ENCODE measurements at places on chromosomes 11 and 22.

- DNase-seq: no peak
Measured at GRCh38 chr11:134480136-134480712, 68.2 kb upstream of the B3GAT1 start.

GRCh38 chr22:37069319-37069718 is 17.8 kb downstream of the KCTD17 start:
- DNase-seq: no peak

DNA sequence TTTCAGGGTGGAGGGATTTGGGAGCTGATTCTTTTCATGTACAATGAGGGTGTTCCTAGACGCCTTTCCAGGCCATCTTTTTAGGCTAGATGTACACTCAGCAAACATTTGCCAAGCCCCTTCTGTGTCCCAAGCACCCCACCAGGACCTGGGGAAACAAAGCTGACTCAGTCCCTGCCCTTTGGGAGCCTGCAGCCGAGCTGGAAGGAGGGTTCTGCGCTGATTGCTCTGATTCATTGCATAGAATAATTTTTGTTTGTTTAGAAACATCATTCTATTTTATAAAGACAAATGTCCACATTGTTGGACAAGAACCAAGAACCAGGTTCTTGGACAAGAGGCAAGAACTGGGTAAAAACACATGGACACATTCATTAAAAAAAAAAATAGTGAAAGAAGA is 16.7 kb downstream of the TP53AIP1 start:
- DNase-seq: no peak

GRCh38 chr11:116515664-116516184 is 257.1 kb downstream of the BUD13 start:
- DNase-seq: peak; percentile 16

- no peak for DNase-seq
Measured at GRCh38 chr11:46047520-46047919, 73.7 kb downstream of the PHF21A start.

GRCh38 chr11:2883979-2884815 is 1.4 kb downstream of the CDKN1C start:
- no peak for DNase-seq

- no peak for DNase-seq
Measured at GRCh38 chr22:50251477-50252081, 514 bp upstream of the HDAC10 start.

DNA sequence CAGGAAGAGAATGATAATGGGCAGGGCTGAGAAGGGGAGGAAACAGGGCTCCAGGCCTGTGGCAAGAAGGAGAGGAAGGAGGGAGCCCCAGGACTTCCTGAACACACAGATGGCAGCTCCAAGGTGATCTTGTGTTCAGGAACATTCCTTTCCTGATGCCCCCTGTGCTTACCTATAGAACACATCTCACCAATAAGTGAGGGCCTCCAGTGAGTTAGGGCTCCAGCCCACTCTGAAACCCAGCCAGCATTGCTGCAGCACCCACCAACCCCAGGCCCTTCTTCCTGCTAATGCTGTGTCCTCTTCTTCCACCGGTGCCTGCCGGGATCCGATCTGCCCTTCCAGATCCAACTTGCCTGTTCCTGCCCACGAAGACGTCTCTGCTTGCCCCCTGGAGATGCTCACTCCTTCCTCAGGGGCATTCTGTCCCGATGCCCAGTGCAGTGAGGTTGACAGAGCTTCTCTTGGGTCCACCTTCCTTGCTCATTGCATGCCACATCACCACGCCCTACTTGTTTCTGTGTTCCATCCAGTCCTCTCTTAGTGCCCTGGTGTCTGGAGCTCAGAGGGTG is 17.4 kb downstream of the ANKK1 start:
- no peak for DNase-seq

GRCh38 chr11:83006877-83007330 is 64.8 kb downstream of the RAB30 start:
- no peak for DNase-seq

DNA sequence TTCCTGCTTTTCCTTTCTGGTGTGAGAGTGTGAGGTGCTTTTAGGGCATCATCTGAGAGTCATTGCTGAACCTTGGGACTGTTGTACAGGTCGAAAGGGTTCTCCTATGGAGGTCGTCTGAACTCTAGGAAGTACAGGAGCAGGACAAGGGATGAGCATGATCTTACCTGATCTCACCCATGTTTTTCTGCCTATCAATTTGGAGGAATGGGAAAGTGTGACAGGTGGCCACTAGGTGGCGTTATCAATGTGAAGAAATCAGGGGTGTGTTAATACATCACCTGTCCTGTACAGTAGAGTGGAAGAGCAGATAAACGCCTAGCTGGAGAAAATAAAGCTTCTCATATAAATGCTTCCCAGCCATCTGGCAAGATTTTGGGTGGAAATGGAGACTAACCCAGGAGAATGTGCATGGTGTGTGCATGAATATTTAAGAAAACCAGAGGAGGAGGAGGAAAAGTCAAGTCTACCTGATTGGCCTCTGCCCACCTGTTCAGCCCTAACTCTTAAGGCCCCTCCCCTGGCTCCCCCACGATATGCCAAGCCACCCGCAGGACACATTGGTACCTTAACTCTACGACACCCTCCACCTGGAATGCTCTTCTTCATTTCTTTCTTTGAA is 72.0 kb upstream of the NARS2 start:
- peak; percentile 73 for DNase-seq

GRCh38 chr22:36469094-36469710 is 12.2 kb downstream of the TXN2 start:
- DNase-seq: no peak

DNA sequence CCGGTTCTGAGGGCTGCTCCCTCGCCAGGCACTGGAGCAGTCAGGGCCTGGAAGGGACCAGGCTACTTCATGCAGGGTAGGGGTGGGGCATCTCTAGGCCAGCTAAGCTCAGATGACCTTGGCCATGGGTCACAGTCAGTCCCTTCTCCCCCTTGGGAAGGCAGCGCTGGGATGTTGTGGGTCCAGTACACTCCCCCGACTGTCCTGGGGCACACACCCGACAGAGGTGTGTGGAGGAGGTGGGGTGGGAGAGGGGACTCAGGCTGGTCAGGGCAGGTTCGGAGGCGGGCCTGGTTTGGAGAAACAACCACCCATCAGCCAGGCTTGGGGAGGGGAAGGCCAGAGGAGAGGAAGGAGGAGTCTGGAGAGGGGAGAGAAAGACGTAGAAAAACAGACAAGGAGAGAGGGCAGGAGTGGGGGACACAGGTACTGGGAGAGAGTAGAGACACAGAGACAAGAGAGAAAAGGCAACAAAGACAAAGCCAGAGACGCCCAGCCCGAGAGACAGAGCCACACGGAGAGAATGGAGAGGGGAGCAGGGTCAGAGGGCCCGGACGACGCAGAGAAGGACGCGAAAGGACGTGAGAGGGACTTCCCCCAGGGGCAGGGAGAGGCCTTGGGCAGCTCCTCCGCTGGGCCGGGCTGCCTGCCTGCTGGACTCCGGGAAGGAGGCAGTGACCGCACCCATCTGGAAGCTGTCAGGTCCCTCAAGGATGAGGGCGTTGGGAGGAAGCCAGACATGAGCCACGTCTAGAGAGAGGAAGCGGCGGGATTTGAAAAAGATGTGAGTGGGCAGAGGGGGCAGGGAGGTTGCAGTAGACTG is 30.6 kb upstream of the TSKU start:
- DNase-seq: peak; percentile 93

- DNase-seq: peak; percentile 53
Measured at GRCh38 chr11:19938169-19938856, 222.0 kb downstream of the DBX1 start.

DNA sequence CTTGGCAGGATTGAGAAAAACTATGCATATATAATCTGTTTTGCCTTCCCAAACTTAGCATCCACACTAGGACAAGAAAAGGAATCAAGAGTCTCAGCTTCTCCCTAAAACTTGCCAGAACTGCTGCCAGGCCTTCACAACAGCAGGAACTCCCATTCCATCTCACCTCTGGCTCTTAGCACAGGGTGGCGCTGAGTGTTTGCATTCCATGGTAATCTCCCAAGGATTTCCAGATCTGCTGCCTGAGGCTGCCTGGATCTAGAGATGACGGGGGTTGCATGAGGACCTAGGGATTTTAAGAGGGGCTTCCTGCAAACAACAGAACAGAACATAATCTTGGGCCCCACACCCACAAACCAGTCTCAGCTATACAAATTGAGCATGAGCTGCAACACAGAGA is 87.1 kb upstream of the OPCML start:
- no peak for DNase-seq

DNA sequence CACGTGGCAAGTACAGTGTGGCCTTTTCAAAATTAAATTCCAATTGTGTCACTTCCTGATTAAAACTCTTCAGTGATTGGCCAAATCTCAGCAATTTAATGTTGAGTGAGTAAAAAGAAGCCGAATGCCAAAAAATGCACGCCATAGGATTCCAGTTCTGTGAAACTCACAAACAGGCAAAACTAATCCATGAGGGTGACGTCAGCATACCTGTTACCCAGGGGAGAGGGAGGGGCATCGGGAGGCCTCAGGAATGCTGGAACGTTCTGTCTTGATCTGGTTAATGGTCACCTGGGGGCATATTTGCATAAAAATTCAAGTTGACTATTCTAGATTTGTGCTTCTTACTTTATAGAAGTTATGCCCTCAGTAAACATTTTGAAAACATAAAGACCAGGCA is 39.9 kb upstream of the RAB1B start:
- DNase-seq: no peak

GRCh38 chr22:40348025-40348658 is 1.8 kb downstream of the ADSL start:
- DNase-seq: peak; percentile 72

DNA sequence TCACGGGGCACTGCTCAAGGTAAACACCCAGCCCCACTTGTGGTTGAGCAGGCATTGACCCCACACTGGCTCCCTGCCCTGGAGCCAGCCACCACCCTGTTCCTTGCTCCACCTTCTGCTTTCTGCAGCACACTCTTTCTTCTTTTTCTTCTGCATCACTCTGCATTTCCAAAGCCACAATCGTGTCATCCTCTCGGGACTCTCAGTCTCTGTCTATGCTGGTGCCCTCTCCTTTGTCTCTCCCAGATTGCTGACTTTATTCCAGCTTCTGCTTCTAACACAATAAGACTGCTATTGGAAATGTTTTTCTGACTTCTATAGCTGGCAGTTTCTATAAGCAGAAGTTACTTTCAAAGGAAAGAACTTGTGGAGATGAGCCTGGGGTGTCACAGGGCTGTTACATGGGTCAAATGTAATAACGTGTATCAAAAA is 14.4 kb downstream of the GRAP2 start:
- DNase-seq: no peak

- DNase-seq: no peak
Measured at GRCh38 chr22:30887861-30888260, 80.7 kb downstream of the MORC2 start.

DNA sequence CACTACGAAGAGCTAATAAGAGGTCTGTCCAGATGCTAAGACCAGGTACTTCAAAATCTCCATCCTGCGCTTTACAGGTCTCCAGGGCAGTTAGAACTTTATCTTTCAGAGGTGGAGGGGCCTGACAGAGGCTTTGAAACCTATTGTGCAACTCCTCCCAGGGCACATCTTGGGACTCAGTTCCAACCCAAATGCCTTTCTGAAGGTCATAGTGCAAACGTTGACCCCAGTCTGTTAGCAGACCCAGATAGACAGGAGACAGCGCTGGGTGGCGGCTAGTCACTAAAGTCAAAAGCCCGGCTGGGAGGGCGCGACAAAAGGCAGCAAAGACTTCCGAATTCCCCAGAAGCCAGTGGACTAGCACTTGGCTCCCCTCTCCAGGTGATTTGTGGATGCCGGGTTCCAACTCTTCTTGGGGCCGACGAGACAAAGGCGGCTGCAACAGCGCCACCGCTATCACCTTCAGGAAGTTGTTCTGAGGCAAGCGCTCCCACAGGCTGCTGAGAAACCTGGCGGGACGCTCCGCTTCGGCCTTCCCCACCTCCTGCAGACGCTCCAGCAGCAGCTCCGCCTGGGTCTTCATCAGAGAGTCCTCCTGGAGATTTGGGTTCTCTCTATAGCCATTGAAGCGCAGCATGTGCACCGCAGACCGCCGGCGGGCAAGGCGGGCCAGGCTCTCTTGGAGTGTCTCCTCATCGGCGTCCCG is 728 bp downstream of the FANCF start:
- peak; percentile 83 for DNase-seq

DNA sequence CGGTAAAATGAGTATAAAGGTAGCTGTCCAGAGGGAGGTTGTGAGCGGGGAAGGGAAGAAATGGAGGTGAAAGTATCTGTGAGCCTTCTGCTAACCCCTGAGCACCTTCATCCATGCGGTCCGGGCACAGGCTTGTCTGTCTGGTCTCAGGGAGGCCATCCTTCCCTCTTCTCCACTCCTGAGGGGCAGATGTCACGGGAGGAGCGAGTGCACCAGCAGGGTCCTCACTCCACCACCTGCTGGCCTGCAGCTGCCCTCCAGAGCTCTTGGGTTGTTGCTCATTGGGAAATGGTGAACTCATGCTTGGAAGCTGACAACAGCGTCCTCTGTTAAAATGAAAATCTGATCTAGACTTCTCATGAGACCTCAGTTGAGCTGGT is 33.8 kb upstream of the WNT11 start:
- no peak for DNase-seq
